ENCODE measurements at places on chromosomes 4 and X.

- no peak for DNase-seq
Measured at GRCh38 chr4:169286562-169287301, 16.0 kb upstream of the SH3RF1 start.

- DNase-seq: no peak
Measured at GRCh38 chrX:37863728-37864127, 16.4 kb upstream of the DYNLT3 start.

- DNase-seq: no peak
Measured at GRCh38 chrX:103910430-103910829, 52.0 kb upstream of the TMSB15B start.

- DNase-seq: no peak
Measured at GRCh38 chr4:987624-988513, 1.0 kb downstream of the IDUA start.

DNA sequence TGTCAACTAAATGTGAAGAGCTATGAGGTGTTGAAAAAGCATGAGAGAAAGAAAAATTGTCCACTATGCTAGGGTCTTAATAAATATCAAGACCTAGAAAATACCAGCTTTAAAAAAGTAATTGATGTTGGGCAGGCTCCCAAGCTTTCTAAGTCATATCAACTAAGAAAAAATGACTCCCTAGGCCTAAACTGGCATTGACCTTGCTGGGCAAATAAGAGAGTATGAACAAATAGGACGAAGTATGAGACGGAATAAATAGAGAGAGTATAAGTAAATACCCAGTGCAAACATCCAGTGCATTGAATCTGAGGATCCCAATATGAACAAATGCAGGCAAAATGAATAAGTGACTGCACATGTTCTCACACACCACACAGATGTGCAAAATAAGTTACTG is 3.2 kb downstream of the KDR start:
- DNase-seq: no peak

- no peak for DNase-seq
Measured at GRCh38 chr4:147913137-147913536, 181.2 kb downstream of the ARHGAP10 start.

DNA sequence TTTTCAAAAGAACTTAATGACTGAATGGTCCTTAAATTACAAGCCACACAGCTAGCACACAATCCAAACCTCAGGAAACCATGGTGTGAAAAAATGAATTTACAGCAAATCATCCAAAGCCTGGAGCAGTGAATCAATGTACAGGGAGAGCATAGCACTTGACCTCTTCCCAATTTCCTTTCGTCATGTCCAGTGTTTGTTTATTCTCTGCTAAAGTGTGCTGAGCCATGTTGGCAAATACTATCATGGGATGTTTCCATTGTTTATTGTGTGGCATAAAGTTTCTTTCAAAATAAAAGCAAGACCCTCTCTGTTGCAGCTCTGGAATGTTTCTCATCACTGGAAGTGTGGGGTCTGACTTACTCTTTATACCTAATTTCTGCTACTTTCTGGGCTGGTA is 25.4 kb upstream of the FAM47B start:
- DNase-seq: no peak

DNA sequence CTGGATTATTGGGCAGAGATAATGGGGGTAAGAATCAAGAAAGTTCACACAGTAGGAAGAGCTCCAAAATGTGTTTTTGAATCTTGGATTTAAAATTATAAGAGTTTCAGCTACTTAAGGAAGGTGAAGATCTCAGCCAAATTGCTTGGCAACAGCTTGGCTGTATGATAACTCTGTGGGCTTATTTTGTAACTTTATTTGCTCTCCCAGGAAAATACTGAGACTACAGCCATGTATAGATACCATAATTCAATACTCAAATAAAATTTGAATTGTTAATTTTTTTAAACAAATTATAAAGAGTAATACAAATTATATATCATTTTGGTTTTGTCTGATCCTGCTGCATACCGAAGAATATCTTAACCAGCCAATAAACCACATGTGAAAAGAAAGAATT is 129.5 kb upstream of the INPP4B start:
- DNase-seq: no peak

DNA sequence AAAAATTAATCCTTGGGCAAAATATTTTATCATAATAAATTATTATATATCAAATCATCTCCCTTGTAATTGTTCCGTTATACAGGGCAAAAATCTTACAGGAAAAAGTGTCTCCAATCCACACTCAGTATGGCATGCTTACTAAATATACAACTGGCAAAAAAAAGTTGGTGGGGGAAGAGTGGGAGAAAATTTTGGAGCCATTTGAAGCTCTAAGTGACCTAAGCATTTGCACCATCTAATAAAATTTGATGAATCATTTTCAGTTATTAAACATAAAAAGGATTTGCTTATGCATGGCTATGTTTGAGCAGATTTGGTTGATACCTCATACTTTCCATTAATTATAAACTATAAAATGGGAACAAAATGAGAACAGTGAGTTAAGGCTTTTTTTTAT is 68.1 kb upstream of the FAM9C start:
- DNase-seq: no peak

- no peak for DNase-seq
Measured at GRCh38 chrX:133544115-133544514, 128.8 kb upstream of the GPC4 start.

DNA sequence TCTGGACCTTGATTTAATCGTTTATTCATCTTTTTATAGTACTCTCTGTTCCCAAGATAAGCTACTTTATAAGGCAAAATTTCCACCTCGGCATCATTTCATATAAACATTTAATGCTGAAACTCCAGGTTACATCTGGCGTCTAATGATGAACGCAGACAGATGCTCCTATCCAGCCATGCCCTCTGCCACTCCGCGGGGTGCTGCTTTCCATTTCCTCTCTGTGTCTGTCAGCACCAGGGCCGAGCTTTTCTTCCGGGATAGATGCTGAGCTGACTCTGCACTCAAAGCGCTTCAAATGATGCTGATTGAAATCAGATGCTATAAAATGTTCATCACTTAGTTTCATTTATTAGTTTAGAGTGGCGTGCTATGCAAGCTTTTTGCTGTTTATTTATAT is 80.5 kb upstream of the HELT start:
- no peak for DNase-seq
